Activated gamma-delta T cell (primary cell): ENCODE measurements at places on chromosomes 5 and 9.

- no peak for DNase-seq
These were observed 139.2 kb downstream of the SPOCK1 start for GRCh38 chr5:137359941-137360340.

GRCh38 chr9:21811914-21812313, 9.5 kb downstream of the MTAP start:
- no peak for DNase-seq

- DNase-seq, result no peak
These were observed 175.3 kb downstream of the ARL15 start for GRCh38 chr5:54135042-54135441.

- DNase-seq, result no peak
These were observed 188.6 kb upstream of the KLF9 start for GRCh38 chr9:70603020-70603411.

DNA sequence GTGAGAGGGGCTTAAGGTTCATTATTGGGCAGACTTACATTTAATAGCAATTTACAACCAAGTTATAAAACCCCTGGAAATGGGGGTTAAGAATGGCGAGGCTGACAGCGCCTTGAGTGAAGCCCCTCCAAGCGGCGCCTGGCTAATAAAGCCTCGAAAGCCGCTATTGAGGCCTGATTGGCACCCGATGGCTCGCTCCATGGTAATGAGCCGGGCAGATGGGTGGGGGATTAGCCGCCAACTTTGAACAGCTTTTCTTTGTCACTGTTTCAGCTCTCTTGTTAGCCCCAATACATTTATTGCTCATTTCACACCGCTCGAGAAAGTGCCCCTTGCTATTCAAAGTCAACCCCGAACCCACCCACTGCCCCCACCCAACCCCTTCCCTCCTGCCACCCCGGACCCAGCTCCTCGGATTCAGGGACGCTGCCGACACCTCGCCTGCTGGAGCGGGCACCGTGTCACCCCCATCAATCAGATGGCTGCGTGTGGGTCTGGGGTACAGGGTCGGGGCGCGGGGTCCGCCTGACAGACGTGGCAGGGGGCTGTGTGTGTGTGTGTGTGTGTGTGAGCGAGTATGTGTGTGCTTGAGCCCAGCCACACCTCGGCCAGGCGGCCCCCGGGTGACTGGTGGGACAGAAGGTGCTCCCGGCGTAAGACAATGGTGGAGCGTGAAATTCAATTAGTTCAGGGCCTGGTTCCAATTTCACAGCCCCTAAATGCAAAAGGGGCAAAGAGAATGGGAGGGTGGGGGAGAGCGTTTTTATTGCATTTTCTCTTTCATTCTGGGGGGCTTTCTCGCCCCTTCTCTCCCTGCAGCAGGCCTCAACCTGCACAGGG, 34.2 kb downstream of the ASS1 start:
- DNase-seq, result no peak

DNA sequence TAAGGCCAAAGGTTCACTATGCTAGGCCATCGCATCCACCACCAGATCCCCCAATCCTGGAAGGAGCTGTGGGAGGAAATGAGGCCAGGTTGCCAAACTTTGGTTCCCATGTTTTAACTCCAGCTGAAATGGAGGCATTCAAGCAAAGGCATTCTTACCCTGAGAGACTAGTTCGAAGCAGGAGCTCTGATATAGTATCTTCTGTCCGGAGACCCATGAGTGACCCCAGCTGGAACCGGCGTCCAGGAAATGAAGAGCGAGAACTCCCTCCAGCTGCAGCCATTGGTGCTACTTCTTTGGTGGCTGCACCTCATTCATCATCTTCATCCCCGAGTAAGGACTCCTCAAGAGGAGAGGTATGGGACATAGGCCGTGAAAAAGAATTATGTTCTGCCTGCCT, 75.6 kb downstream of the GAPVD1 start:
- DNase-seq, result no peak

DNA sequence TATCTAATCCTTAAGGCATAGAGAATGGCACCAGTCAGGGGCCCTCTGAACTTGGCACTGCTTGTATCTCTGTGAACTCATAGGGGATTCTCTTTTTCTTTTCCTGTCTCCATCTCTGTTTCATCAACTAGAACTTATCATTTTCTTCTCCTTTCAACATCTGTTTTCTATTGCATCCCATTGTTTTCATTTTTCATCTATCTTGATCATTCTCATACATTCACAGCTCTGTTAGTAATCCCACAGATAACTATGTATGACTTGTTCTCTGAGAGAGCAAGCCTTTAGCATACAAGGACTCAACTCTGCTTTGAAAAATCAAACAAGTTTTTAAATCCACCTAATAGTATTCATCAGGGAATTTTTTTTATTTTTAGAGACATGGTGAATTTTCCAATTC, 264.3 kb downstream of the ARRDC3 start:
- DNase-seq, result no peak

DNA sequence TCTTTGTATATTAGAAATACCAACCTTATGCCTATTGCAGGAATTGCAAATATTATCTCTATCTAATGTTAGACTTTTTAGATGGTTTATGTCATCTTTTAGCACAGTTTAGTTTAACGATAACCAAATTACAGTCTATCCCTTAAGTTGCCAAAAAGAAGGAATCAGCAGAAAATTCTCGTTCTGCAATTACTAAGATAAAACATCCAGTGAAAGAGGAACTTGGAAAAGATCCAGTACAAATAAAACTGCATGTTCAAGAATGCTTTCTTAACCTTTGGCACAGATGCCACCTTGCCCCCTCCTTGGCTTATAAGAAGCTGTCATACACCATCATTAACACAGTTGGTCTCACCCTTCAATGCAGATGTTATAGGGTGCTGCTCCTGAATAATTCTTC, 124.0 kb downstream of the SEMA5A start:
- no peak for DNase-seq

DNA sequence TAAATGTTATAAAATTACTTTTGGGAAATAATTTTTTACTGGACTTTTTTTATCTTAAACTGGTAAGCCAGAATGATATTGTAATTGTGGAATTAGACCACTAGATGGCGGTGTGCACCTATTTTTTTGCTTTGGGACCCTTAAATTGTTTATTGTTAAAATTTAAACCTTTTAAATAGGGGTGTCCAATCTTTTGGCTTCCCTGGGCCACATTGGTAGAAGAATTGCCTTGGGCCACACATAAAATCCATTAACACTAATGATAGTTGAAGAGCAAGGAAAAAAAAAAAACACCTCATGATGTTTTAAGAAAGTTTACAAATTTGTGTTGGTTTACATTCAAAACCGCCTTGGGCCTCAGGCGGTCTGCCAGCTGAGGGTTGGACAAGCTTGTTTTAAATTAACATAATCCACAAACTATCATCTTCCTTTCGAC, 28.4 kb upstream of the GADD45G start:
- no peak for DNase-seq

DNA sequence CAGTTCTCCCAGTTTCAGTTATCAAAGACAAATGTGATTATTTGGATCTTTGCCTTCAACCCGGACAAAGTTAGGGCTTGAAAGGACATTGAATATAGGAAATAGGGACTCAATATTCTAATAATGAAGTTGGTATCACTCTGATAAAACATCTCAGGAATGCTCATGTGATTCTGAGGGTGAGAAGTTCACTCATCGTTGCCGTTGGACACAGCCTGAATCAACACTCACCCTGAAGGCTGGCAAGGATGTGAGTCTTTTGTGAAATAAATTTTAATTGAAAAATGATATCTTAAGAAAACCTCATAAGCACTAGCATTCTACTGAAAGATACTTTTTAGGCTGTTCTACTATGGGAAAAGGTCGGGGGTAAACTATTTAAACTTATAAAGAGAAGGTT, 44.8 kb upstream of the C9orf72 start:
- DNase-seq, result no peak

DNA sequence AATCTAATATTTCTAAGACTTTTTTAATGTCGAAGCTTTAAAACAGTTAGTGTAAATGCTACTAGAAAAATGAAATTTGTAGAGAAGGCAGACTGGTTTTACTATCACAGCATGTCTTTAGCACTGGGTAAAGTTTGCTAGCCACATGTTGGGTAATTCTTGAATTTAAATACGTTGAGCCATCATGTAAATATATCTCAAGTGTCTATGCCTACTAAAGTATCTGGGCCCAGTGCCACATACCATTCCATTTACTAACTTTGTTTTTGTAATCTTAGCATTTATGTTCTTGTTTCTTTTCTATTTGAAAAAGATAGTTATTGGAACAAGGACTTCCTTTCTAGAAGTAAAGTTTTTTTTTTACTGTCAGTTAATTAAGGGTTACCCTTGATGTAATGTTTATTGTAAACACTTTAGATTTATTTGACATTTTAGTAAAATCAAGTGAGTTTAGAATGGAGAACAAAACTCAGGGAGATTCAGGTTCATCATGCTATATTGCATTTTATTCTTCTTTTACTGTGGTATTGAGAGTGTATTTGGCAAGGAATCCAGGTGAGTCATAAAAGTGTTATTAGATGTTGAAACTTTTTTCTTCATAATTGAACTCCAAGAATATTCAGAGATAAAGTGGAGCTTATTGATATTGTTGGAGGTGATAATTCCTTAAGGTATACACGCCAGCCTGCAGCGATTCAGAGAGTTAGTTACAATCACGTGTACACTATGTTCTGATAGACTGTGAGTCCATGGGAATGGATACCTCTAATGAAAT, 182.4 kb downstream of the CCDC171 start:
- DNase-seq, result no peak

DNA sequence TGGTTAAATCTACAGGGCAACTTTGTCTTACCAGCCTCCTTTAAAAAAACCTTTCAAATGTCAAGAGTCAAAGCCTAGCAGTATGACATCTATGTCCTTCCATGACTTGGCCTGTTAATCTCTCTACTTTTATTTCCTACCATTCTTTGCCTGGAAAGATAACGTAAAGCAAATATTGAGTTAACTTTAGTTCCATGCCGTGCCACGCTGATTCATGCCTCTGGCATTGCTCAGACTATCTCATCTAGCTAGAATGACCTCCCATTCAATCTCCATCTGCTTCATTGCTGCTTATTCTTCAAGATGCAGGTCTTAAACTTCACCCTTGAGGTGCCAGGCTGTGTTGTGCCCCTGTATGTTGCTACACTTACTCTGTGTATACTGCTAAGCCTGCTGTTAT, 729.8 kb downstream of the EFNA5 start:
- DNase-seq, result no peak

GRCh38 chr5:136191304-136192014, 1.5 kb downstream of the SMIM32 start:
- no peak for DNase-seq

- no peak for DNase-seq
These were observed 143.0 kb upstream of the RPS23 start for GRCh38 chr5:82421119-82421518.

DNA sequence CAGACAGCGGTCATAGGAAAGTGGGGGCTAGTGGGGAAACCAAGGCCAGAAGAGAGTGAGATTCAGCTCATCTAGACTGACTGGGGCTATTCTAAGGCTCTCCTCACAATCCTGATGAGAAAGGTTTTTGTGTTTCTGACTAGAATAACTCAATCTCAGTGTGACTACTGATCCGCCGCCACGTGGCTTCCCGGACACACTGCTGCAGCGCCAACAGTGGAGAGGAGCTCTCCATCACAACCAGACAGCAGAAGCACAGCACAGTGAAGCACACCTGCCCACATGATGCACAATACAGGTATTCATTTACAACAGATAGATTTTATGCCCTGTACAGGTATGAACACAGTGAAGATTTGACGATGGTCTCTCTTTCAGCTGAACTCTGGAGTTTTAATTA, 25.4 kb downstream of the NREP start:
- peak; percentile 3 for DNase-seq

- DNase-seq, result no peak
These were observed 39.9 kb upstream of the ZSWIM6 start for GRCh38 chr5:61292062-61292657.

- DNase-seq, result no peak
These were observed 51.2 kb upstream of the CDK20 start for GRCh38 chr9:88025411-88026117.

DNA sequence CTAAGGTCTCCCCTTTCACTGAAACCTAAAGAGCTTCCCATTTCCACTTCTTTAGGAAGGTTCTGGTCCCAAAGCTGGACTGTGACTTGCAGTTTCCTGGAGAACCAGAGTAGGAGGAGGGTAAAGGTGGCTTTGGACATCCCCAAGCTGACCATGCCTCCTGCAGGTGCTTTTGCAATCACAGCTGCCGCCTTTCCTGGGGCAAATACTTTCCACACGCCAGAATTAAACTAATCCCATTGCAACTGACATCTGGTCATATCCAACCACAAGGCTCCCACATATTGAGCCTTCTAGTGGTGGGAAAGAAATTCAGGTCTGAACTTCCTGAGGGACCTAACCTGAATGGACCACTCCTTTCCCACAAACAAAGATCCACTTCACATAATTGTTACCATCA, 92.7 kb downstream of the NRG2 start:
- DNase-seq, result no peak

DNA sequence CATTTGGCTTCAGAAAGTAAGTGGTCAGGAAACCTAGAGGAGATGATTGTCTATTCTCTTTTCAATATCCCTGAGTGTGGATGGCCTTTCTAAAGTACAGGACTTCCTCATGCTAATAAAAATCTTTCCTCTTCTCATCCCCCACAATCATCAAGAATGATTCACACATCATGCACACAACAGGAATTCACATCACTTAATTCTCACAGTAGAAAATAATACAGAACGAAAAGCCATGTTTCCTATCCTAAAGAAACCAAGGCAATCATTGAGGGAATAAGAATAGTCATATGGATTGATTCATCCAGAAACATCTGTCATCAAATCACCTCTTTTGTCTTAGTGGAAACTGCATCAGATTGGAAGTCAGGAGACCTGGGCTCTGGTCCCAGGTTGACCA, 203.1 kb upstream of the PIK3R1 start:
- no peak for DNase-seq

DNA sequence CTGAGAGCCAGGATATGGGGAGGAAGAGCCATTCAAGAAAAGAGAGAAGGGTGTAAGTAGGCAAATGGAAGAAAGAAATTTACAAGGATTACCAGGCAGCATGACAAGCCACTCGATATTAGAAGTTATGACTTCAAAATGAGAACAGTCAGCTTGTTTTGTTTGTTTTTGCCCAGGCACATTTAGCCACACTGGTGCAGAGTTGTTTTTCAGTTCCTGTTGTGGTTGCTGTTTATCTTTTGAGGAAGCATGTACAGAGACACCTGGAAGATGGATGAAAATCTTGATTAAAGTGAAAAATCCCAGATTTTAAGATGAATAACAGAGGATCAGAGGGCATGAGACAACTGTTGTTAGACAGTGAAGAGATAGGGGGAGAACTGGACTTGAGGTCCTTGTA, 199.1 kb downstream of the MTRR start:
- DNase-seq, result no peak

GRCh38 chr9:100640447-100641050, 62.7 kb downstream of the CAVIN4 start:
- DNase-seq, result no peak

DNA sequence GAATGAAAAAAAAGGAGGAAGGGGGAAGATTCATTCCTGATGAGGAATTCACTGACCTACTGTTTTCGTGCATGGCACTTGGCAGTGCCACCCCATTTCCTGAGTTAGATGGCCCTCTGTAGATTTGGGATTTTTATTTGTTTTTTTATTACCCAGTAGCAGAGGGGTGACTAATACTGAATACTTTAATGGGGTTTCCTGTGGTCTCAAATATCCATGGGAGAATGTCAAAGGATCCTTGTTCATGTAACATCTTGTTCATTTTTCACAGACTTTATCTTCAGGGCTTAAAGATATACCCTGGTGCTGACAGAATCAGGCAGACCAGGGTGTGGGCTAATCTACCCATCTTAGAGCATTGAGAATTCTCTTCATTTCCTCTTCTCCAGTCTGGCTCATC, 93.0 kb downstream of the MAMDC2 start:
- DNase-seq, result no peak

- no peak for DNase-seq
These were observed 565.7 kb upstream of the FTMT start for GRCh38 chr5:121285801-121286521.
